ENCODE measurements at places on chromosomes 2 and 18.

DNA sequence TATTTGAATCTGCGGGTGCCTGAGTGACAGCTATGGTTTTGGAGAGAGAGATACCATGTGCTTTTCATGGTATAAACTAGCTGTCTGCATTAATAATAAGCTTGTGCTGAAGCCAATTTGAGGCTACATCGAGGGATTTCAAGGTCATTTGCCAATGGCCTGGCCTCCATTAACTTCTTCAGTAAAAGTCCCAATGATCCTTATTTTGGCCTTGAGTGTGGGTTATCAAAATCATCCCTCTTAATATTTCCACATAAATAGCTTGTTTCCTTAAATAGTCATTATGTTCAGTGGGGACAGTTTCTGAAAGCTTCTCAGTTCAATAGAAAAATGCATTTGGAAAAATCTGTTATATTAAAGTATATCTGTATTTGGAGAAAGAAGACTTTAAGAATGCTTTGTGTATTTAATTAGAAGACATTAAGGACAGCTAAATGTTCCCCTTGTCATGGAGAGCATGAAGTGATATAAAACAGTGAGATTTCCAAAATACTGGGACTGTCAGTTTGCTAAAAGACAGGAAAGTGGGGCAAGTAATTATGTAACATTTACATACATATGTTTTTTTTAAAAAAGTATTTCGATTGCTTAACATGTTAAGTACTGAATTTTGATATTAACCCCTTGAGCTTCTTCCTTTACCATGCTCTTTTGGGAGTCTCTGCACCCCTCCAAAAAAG, 355.5 kb upstream of the ZEB2 start:
- DNase-seq, result no peak

- peak; percentile 90 for DNase-seq
Measured at GRCh38 chr2:23599667-23600066, 214.7 kb downstream of the KLHL29 start.

DNA sequence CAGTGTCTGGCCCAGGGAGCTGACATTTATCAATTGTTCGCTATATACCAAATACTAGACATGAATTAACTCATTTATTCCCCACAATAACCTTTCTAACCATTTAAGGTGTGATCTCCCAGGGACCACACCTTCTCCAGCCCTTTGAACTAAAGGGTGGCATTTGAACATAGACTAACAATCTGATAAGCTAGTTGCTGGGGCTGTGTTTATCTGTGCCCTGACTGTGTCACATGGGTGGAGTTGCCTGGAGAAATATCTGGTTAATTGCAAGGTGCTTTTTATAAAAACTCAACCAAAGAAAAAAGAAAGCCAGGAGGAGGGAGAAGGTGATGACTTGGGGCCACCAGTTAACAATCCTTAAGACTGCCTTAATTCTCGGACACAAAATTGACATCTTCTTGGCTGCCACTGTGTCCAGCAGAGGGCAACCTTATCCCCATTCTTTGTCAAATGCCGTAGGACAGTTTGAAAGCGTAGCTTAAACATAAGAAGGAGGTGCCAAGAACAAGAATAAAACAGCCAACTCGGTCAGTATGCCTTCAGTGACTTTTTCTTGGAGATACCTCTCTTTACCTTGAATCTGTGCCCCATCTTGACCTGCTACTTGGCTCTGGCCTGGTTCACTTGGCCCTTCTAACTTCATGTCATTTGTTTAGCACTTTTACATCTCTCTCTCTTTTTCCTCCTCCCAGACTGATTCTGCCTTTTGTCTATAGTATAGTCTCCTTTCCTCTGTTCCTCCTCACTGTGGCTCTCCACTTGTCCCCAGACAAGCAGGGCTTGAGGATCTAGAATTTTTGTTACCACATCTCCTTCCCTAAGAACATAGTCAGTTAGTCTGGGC, 183.4 kb downstream of the MYO3B start:
- DNase-seq, result peak; percentile 33

GRCh38 chr18:48667276-48668254, 128.7 kb downstream of the CTIF start:
- peak; percentile 56 for DNase-seq

GRCh38 chr2:232329716-232330067, 48.9 kb upstream of the ALPP start:
- no peak for DNase-seq

- no peak for DNase-seq
Measured at GRCh38 chr2:174438146-174438886, 42.8 kb downstream of the SCRN3 start.

- peak; percentile 79 for DNase-seq
Measured at GRCh38 chr2:240997856-240998705, at the start of gene SNED1. TSS of gene SNED1 (plus strand) at chr2:240998618. CDS start at chr2:240998838, 220 bp downstream.

- DNase-seq, result no peak
Measured at GRCh38 chr18:79748321-79749180, 49.2 kb upstream of the KCNG2 start.

DNA sequence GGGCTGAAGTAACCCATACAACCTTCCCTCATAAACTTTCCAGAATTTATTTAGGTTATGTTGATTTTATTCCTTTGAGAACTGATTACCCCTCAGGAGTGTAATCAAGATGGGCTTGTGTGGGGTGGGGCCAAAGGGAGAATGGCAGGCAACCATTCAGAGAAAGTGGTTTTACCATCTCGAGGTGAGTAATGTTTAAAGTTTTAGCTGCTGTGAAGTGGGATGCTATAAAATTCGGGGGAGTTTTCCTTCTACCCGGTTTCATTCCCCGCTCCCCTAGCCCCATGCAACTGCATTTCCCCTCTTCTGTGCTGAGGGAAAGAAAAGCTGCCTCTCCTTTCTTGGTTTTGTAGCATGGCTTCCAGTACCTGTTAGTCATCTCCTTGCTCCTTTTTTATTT, 34.7 kb downstream of the MAP4K4 start:
- no peak for DNase-seq

DNA sequence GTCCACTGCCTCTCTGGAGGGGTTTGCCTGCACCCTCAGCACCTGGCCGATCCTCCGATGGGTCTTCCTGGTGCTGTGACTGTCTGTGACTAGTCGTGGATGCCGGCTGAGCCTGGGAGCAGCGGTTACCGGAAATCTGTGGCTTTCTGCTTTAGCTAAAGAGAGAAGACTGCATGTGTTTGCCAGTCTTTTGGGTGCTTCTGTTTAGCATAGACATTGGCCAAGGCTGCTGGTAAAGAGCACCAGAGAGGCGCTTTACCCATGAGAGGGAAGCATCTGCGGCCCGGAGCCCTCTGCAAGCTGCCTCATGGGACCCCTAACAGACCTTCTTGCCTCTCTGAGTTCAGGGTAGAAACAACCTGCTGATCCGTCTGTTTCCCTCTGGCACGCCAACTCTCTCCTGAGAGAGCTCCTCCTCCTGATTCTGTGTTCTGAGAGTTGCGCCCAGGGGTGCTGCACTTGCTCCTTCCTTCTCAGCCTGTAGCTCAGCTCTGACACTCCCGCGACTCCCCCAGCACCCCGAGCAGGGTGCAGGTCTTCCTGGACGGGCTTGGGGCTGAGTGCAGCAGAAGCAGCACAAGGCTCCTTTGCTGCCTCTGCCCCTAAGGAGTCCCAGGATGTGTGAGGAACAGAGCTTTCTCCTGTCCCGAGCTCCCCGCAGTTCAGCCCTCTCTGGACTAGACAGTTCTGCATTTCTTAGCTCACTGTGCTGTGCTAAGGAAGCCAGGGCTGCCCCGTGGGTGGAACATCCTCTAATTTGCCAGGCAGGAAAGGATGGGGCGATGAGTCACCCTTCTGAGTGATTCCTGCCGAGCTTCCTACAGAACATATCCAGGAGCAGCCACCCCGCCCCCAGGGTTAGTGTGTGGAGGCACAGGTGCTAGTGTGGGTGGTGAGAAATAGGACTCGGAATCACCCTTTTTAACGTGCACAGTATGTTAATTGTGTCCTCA, 203.2 kb downstream of the SH3RF3 start:
- DNase-seq, result no peak

DNA sequence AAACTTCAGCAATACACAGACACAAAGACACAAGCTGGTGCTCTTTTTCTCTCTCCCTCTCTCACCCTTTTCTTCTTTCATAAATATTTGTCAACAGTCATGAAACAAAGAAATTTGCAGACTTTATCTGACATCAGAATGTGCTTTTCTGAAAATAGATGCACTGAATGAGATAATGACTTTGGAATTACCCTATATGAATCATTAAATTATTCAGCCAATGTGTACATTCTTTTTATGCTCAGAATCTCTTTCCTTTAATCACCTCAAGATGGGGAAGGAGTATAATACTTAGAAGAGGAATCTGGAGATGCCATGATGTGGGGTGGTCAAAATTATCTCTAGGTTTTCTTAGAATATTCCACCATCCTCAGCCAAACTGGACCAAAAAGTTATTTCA, 289.9 kb downstream of the LRRTM1 start:
- no peak for DNase-seq

- DNase-seq, result no peak
Measured at GRCh38 chr2:173680574-173680973, 284.6 kb downstream of the SP3 start.

DNA sequence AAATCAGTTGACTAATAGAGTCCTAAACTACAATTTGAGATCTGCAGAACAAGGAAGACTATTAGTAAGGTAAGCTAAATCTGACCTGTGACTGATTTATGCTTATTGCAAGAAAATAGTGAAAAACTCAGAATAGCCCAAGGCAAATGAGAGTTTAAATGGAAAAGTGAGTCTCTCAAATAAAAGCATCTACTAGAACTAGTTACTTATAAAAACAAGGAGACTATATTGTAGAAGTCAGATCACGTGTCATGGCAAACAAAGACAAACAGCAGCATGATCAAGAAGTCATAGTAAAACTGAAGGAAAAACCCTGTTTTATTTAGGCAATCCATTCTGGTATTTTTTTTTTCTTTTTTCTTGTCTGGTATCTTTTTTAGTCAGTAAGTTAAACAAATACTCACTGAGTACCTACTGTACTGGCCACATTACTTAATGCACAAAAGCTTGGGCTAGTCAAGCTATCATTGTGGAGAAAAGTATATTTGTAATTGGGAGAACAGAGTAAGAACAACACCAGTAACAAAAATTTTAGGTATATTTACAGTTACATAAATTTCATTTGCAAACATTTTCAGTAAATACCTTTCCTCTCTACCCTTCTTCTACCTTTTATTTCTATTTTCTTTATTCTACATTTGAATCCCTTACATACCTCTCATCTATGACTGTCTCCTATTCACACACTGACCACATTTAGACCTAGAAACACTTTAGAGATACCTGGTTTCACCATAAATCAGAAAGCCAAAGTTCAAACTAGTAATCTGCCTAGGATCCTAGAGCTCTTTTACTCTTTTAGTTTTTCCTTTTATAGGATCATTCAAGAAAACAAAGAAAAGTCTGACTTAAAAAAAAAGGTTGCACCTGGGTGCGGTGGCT, 23.7 kb downstream of the CCDC88A start:
- DNase-seq, result no peak

DNA sequence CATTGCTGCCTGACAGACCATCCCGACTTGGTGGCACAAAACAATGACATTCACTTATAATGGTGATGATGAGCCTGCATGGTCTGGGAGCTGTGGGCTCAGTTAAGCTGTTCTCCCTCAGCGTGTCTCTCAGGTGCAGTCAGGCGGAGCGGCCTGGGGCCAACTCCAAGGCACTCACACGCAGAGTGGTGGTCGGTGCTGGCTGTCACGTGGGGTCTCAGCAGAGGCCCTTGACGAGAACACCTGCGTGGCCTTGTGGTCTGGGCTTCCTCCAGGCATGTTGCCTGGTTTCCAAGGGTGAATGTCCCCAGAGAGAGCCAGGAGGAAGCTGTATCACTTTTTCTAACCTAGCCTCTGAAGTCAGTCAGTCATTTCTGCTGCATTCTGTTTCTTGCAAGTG, 29.8 kb downstream of the ARMC9 start:
- no peak for DNase-seq

- no peak for DNase-seq
Measured at GRCh38 chr2:75647771-75648170, 1.2 kb downstream of the MRPL19 start.

DNA sequence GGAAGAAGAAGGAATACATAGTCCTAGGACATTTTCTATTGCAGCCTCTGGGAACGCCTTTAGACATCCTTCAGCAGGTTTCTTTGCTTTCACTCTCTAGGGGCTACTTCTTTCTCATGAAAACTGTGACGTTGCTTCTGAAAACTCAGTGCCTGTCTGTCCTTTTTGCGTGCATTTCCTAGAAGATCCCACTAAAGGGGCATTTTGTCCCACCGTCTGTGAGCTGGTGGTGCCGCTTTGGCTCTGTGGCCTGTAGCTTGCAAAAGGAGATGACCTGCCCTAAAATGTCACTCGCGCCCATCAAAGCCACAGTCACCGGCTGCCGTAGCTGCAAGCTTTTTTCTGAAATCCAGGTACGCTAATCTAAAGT, 579 bp downstream of the STAT4 start:
- no peak for DNase-seq

- DNase-seq, result no peak
Measured at GRCh38 chr18:62357079-62357719, 32.1 kb downstream of the TNFRSF11A start.

DNA sequence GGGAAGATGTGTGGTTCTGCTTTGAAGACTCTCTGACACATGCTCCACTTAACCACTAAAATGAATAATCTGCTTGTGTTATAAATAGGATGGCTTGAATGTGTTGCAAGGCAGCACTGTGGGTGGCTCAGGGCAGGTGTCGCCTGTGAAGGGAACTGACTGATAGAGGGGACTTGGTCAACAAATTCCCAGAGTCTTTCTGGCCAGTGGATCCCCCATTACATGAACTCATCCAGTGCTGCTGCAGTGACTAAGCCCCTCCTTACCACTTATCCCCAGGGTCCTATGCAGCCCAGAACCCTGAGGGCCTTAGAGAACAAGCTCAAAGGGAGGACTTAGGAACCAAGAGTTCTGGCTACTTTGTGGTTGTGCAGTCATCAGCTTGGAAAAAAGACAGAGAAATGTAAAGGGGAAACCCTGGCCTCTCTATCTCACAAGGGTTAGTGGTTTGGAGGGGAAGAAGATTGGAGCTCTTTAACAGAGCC, 226.2 kb upstream of the TNP1 start:
- peak; percentile 15 for DNase-seq

GRCh38 chr2:47519147-47519537, 116.2 kb downstream of the MSH2 start:
- DNase-seq, result no peak

DNA sequence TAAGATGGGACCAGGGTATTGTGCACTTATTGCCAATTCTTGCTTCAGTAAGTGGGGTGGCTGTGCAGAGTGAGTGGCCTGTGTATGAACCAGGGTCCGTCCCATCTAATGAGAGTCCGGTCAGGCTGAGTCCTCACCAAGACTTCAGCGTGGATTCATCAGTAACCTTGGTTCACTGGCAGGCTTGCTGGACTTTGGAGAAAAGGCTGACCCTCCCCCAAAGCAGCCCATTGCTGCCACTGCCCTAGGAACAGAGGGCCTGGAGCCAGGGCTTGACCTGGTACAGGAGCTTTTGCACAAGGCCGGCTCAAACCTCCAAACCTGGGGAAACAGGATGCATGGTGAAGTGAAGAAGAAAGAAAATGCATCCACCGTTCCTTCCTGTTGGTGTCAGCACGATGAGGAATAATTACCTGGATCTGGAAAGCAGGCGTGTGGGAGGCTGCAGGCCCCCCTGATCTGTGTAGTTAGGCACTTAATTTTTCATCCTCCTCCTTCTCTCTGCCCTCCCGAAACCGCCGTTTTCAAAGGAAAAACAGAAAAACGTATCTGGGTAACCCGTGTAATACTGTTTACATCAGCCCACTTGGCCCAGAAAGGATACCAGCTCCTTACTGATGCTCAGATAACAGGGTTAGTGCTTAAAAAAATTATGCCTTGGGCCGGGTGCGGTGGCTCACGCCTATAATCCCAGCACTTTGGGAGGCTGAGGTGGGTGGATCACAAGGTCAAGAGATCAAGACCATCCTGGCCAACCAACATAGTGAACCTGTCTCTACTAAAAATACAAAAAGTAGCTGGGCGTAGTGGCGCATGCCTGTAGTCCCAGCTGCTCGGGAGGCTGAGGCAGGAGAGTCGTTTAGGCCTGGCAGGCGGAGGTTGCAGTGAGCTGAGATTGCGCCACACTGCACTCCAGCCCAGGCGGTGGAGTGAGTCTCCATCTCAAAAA, 147.7 kb downstream of the TGIF1 start:
- no peak for DNase-seq

Measured in NCI-H146 (cell line).